ENCODE measurements at places on chromosomes 16 and 17.

- no peak for DNase-seq
Observed at GRCh38 chr17:1169221-1169928, 10.4 kb downstream of the ABR start.

- DNase-seq = no peak
Observed at GRCh38 chr17:55067697-55068439, 99.3 kb downstream of the STXBP4 start.

- DNase-seq = no peak
Observed at GRCh38 chr17:39889200-39889599, 21.2 kb downstream of the ZPBP2 start.

GRCh38 chr16:68646953-68647659 is 2.0 kb downstream of the CDH3 start:
- DNase-seq = no peak

GRCh38 chr17:55480631-55481315 is 30.5 kb downstream of the SMIM36 start:
- DNase-seq = no peak

DNA sequence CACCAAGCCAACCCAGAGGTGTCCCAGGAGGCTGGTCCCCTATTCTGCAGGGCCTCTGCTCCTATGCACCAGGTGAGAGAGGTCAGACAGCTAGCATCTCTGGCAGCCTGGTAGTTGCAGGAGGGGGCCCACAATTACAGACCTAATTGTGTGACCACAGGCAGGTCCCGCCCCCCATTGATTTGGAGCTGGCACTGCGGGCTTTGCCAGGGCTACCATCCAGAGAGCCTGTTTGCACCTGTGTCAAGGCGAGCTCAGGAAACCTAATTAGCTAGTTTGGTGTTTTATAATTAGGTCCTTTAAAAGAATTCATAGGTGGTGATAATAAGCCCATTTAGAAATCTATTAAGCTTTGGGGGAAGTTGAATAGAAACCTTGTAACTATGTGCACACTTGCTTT is 90.2 kb downstream of the MRM1 start:
- DNase-seq = no peak

DNA sequence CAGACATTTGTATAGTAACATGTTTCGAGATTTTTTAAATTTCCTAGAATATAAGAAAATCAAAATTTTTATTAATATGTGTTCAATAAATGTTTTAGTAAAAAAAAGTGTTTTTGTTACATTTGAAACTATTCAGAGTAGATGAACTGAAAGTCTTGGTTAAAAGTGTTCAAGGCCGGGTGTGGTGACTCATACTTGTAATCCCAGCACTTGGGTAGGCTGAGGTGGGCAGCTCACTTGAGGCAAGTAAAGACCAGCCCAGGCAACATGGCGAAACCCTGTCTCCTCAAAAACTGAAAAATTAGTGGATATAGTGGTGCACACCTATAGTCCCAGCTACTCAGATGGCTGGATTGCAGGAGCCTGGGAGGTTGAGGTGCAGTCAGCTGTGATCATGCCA is 16.8 kb upstream of the PHKG2 start:
- DNase-seq = no peak

DNA sequence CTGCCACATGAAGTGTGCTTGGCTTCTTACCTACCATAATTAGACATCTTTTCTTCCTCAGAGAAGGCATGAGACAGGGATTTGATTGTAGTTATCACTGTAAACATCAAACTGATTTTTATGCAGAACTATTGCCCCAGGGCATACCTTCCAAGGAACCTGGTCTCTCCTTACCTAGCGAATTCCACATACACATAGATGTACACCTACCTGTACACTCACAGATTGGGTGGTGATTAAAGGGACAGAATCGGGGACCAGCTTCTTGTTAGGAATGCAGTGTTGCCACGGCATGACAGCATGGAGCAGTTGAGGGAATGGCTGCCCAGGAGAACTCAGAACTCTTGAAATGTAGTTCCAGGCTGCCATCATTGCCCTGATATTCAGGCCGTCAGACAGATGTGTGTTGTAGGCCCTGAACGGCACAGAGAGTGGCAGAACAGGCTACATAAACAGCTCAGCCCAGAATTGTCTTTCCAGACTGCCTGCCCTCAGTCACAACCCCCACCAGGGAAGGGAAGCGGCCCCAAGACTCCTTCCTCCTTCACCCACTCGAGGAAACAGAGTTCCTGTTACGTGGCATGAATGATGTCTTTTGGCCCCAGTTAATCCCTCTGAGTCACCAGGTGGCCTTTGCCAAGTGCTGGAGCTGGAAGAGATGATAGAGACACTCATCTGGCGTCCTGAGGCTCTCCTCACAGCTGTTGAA is 17.8 kb upstream of the NAGLU start:
- DNase-seq = peak; percentile 98

- no peak for DNase-seq
Observed at GRCh38 chr17:59558039-59558438, 7.4 kb upstream of the DHX40 start.

GRCh38 chr17:77829843-77830799 is 128.4 kb upstream of the TNRC6C start:
- peak; percentile 42 for DNase-seq

All from skeletal muscle cell (primary cell).